Mammary epithelial cell (primary cell): ENCODE measurements at places on chromosomes 7 and 10. TPM values are rescaled to one million over a fixed set of nuclear protein-coding genes. Genes with fewer than 3 reads are reported as not detected.

ELN gene
- total RNA-seq = 0.50 TPM

LOXL4 gene
- total RNA-seq = 26.5 TPM

IGFBP3 gene
- total RNA-seq = 8.0 TPM

FAM237B gene
- total RNA-seq = not detected in 2 replicates

BLNK gene
- total RNA-seq = 5.8 and 10.2 TPM in 2 replicates

CALHM1 gene
- total RNA-seq = not detected in 2 replicates

ZP3 gene
- 12.3 and 13.1 TPM in 2 replicates for total RNA-seq

CCDC172 gene
- total RNA-seq = not detected in 2 replicates

GRID2IP gene
- not detected in 2 replicates for total RNA-seq

CHAT gene
- total RNA-seq = not detected in 2 replicates

SYNPO2L gene
- not detected for total RNA-seq

- no peak for DNase-seq
These were observed 234.3 kb downstream of the ADAM12 start for GRCh38 chr10:126153711-126154628.

- DNase-seq = peak; percentile 6
These were observed 72.8 kb upstream of the ZNF722 start for GRCh38 chr7:63925626-63926460.

GRCh38 chr10:14565199-14565598 is 209.5 kb downstream of the FAM107B start:
- no peak for DNase-seq

- DNase-seq = no peak
These were observed 1.1 kb downstream of the FIS1 start for GRCh38 chr7:101243646-101244374.

- DNase-seq = no peak
These were observed 485.5 kb downstream of the LRMDA start for GRCh38 chr10:75916906-75917305.

GRCh38 chr10:112915590-112916572 is 34.2 kb upstream of the TCF7L2 start:
- peak; percentile 61 for DNase-seq

DNA sequence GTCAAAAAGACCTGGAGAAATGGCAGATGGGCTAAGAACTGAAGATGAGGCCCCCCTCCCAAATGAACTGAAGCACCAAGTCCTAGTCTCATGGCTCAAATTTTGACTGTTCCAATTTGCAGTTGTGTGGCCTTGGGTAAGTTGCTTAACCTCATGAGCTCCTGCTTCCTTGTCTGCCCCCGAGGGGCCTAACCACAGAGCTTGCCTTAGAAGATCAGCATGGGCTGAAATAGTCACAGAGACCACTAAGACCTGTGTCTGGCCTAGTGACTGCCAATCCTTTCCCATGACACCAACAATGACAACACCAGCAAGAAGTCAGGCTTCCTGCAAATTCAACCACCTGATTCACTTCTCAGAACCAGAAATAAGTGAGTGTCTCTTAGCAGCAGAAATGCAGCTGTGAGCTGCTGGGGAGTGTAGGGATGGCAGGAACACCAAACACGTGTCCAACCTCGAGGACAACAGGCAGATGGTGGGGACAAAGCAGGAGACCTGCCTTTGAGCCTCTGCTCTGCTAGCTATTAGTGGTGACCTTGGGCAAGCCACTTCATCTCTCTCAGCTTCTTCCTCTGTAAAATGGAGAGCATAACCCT is 23.7 kb downstream of the CRHR2 start:
- no peak for DNase-seq

DNA sequence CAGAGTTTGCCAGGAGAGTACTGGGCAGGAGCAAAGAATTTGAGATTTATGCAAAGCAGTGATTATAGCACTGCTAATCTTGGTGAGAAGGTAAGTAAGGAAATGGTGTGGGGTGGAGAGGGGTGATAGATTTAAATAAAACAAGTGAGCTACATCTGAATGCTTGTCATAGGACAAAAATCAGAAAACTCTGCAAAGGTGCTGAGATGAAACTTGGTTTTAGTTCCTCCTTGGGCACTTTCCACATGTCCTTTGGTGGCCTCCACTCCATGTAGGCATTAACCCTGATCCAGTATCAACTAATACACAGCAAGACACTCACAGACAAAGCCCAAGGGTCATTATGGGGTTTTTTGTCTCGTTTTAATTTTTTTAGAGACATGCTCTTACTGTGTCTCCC is 25.7 kb upstream of the FAM107B start:
- DNase-seq = no peak

DNA sequence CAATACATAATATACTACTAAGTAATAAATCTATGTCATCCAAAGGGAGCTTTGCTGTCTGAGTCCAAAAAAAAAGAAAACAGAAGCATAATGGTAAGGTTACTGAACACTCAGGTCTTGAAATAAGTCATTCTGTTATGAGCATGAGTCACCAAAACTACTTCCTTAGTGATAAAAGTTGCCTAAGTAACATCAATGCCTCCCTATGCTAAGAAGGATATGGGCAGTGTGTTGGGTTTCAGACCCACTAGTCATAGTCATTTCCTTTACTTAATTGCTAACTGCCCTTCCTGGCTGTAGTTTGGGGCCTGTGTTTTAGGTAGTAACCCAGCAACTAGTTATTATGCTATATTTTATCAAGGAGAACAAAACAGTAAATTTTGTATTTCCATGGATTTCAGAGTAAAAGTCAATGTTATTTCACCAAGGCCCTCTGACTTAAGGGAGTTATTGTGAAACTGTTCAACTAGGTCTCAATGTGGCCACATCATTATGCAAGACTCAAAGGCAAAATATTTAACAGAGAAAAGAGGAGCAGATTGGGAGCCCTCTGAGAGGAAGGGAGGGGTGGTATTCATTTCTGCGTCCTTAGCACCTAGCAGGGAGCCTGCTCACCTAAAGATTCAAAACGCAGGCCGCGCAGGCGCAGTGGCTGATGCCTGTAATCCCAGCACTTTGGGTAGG is 11.7 kb upstream of the VIM start:
- DNase-seq = peak; percentile 97

GRCh38 chr10:29443745-29444523 is 155.1 kb downstream of the LYZL1 start:
- peak; percentile 48 for DNase-seq

DNA sequence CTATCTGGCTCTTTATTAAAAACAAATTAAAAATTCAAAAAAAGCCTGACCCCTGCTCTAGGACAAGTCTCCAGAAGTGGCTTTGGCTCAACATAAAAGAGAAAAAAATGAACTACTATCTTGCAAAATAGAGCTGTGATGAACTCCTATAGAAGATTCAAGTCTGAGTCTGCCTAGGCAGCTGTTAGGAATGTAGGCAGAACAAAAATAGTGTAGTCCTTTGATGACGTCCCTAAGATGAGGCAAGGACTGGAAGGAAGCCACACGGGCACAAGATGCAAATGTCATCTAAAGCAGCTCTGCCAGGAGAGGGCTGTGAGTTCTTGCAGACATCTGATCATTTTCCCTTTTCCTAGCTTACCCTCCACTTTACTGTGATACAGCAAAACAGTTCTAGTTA is 20.5 kb downstream of the ASNS start:
- DNase-seq = no peak

GRCh38 chr7:84123965-84124547 is 70.5 kb downstream of the SEMA3A start:
- peak; percentile 54 for DNase-seq

DNA sequence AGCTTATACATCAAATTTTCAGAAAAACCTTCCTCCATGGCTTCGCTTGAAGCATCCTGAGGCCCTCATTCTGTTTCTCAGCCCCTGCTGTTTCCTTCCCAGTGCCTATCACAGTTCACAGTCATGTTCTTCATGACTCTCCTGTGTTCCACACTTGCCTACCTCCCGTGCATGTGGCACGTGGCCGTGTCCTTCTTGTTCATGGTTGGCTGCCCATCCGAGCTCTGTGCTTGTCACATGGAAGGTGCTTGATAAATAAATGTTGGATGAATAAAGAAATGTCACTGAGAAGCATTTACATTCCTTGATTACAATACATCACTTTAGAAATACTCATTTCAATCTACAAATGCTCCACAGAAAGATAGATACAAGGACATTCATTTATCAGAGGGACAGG is 23.7 kb upstream of the EGFR start:
- DNase-seq = no peak

DNA sequence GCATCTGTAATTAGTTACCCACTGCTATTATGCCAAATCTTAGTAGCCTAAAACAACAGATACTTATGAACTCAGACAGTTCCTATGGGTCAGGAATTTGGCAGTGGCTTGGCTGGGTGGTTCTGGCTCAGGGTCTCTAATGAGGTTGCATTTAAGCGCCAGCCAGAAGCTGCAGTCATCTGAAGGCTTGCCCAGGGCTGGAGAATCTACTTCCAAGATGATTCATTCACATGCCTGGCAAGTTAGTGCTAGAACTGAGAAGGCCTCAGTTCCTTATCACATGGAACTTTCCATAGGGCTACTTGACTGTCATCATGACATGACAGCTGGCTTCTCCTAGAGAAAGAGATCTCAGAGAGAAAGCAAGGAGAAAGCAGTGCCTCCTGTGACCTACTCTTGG is 121.3 kb downstream of the AVL9 start:
- DNase-seq = peak; percentile 83

GRCh38 chr10:112374724-112375541 is 1.0 kb downstream of the ACSL5 start:
- DNase-seq = no peak

DNA sequence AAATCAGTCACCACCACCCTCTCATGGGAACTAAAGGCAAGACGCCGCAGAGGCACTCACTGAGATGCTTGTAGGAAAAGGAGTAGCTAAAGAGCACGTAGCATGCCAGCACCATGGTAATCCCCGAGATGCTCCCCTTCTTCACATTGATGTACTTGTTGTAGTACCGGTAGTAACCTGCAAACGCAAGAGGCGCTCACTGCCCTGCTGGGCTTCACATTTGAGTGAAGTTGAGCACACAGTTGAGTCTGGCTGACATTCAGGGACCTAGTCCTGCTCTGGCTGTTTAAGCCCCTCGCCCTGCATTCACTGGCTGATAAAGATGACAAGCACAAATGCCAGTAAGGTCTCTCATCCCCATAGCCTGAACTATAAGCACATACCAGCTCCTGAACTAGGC is 6.9 kb downstream of the ATP5MF start:
- no peak for DNase-seq

DNA sequence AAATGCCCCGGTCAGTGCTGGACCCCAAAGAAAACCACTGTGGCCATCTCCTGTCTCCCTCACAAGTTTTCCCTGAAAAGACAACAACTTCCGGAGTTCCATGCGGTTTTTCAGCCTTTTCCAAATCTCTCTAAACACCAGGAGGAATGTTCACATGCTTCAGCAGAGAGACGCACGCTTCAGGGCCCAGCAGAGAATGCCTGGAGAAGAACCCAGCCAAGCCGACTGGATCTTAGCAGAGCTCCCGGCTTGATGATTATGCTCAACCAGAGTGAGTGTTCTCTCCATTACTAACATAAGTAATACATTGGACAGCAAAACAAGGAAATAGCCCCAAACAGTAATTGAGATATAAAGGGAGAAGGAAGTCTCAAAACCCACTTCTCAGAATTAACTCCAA is 17.9 kb downstream of the PRKCQ start:
- DNase-seq = no peak

GRCh38 chr7:100665168-100665726 is 8.3 kb upstream of the GNB2 start:
- no peak for DNase-seq

GRCh38 chr7:26514633-26515032 is 223.0 kb downstream of the SNX10 start:
- DNase-seq = no peak

DNA sequence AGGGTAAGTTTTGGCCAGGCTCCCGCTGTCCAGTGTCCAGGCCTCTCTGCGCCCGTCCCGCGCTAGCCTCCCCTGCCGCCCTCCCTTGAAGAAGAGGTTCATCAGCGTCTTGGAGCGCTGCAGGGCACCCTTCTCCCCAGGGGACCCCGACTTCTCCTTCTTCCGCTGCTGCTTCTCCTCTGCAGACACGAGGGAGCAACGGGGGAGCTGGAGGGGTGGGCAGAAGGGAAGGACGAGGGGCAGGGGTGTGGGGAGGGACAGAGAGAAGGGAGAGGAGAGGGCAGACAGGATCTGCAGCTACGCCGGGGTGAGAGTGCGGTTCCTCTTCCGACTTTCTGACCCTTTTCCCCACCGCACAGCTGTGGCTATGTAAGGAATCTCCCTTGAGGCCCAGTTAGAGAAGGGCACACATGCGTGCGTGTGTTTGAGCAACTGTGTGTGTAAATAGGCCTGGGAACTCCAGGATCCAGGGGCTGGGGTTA is 12.8 kb downstream of the PDZD7 start:
- DNase-seq = no peak

DNA sequence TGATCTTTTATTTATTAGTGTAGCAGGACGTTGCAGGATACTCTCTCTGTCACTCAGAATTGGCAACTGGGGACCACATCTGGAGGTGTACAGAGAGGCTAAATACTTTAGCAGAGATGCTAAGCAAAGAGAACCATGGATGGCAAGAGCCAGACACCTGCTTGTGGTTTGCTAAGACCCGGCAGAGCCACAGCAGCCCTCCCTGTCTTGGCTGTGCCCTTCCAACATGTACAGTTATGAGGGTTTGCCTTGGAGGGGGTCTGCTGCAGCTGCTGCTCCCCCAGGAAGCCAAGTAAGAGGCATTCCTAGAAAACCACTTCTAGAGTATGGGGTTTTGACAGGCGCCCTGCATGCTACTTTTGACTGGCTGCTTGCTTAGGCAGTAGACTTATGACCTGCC is 5.1 kb downstream of the NPVF start:
- DNase-seq = no peak

DNA sequence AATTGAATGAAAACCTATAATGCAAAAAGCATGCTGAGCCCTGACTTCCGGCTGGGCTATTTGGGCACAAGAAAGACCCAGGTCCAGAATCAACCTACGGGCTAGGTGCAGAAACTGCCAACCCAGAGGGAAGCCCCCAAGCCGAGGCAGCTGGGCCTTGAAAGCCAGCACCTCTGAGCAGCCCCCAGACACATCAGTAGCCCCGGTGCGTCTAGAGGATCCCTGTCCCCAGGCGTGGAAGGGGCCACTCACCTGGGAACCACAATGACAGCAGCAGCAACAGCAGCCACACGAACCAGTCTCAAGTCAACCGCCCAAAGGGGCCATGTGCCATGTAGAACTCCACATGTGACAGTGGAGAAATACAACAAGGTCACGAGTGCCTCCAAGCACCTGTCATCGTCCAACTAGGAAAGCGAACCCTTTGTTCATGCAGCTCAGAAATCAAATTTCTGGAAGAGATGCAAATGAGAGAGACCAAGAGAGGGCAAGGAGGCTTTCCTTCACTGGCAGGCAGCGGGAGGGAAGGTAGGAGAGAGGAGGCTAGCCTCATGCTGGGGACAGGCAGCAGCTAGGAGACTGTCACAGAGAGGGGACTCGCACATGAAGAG is 57.5 kb upstream of the CHST15 start:
- no peak for DNase-seq

DNA sequence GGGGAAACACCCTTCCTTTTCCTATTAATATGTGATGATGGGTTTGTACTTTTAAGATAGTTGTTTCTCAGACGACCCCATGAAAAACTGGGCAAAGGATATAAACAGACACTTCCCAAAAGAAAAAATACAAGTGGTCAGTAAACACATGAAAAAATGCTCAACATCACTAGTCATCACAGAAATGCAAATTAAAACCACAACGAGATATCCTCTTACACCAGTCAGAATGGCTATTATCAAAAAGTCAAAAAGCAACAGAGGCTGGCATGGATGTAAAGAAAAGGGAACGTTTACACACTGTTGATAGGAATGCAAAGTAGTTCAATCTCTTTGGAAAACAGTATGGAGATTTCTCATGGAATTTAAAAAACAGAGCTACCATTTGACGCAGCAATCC is 111.4 kb upstream of the ZEB1 start:
- no peak for DNase-seq
